ENCODE measurements at places on chromosomes 7 and 10.

- no peak for DNase-seq
Observed at GRCh38 chr7:40866601-40867000, 731.8 kb downstream of the SUGCT start.

DNA sequence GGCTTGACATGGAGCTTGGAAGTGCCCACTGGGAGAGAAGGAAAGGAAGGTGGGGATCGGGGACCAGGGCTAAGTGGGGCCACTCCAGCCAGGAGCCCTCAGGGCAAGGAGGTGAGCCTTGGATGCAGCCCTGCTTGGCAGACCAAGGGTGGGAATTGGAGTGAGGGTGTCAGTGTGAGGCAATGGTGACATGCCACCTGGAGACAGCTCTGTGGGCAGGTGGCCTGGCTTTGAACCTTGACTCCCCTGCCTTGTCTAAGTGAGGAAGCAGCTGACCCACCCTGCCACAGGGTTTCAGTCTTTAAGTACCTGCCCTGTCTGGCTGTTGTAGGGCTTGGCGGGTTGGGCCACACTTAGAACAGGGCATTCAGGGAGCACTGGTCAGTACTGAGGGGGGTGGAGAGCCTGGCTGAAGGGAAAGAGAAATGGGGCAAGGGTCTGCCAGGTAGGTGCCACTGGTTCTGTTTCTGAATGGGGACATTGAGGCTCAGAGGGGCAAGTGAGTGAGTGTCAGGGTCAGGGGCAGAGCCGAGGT is 4.8 kb downstream of the RAMP3 start:
- no peak for DNase-seq

GRCh38 chr10:126114884-126115555 is 218.7 kb downstream of the FANK1 start:
- no peak for DNase-seq

- DNase-seq, result no peak
Observed at GRCh38 chr10:6563075-6563474, 17.0 kb downstream of the PRKCQ start.

DNA sequence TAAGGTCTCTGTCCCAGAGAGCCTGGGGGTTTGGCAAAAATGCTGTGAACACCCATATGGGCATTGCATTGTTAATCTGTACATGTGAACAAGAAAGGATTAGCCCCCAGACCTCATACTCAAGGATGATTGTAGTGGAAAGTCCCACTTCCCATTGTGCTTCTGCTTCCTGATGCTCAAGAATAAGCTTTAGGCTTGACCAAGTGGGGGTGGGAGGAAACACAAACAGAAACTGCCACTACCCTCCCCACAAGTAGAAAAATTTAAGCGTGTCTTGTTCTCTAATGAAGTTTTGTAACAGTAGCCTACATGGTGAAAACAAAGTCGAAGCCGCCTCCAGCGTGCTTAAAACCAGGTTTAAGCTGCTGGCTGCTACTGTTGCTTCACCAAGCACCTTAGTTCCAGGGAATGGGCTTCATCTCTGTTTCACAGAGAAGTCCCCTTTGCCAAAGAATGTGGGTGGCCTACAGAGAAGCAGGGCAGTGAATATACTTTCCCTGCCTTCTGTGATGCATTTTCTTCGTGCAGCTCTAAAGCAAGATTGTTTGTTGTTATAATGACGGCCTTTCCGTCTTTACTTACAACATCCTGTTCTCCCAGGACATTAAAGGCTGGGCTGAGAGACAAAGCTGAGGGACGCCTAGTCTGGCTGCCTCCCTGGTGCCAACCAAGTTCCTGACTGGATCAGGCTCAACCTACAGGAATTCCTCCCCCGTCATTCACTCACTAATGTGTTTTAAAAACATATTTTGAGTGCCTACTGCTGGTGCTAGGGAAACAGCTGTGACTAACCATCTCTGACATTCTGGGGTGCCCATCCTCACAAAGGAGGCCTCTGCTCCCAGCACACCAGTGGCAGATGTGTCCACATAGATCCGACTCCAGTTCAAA is 32.1 kb upstream of the CCSER2 start:
- peak; percentile 64 for DNase-seq

DNA sequence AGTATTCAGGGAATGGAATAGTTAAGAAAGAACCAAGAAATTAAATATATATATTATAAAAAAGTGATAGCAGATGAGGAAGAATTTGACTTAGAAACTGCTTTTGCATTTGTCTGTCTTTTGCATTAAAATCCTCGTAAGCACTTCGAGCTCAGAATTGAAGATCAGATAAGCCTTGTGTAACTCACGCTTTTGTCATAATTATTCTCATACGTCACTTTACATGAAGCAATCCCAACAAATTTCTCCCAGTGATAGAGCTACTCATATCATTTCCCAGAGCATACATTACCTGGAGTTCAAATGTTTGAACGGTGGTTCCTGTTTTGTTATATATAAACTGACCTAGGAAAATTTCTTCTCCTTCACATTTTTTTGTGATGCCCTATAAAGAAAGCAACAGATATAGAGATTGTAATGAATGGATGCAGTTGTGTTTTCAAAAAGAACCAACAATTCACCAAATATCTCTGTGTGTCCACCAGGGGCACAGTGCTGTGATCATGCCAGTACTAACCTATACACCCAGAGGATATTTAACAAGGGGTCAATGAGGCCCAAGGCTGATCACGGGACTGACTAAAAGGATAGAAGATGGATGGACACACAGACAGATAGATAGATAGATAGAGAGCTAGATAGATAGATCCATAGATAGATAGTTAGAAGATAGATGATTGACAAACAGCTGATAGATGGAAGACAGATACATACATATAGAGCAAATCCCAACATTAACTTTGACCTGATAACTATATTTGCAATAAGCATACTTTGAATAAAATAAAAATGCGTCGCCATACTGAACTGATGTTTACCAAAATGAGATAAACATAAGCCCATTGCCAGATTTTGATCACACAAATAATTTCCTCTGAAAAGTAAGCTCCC is 9.3 kb upstream of the HUS1 start:
- DNase-seq, result no peak

DNA sequence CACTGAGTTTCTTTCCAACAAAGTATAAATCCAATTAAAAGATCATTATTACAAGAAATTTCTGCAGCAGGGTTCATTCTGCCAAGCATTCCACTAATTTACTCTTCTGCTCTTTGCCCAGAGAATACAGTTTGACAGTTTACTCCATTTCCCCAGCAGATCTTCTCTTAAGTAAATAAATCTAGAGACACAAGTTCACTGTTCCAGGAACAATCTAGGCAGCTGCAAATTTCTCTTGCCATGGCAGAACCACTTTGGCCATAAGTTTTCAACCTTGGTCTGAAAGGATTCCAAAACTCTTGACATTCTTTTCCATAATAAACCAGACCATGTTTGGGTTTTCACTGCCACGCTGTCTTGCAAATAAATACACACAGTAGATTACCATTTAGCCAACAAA is 11.5 kb downstream of the RGS10 start:
- no peak for DNase-seq

DNA sequence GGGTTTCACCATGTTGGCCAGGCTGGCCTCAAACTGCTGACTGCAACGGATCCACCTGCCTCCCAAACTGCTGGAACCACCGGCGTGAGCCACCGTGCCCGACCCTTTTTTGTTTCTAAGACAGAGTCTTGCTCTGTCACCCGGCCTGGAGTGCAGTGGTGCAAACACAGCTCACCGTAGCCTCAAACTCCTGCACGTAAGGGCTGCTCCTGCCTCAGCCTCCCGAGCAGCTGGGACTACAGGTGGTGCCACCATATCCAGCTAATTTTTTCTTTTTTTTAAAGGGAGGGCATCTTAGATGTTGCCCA is 36.4 kb downstream of the ADAP1 start:
- DNase-seq, result no peak

Measured in smooth muscle cell of the brain vasculature (primary cell).